ENCODE measurements at places on chromosomes 3 and 15.

GRCh38 chr3:13136426-13136825, 63.2 kb upstream of the IQSEC1 start:
- no peak for DNase-seq

DNA sequence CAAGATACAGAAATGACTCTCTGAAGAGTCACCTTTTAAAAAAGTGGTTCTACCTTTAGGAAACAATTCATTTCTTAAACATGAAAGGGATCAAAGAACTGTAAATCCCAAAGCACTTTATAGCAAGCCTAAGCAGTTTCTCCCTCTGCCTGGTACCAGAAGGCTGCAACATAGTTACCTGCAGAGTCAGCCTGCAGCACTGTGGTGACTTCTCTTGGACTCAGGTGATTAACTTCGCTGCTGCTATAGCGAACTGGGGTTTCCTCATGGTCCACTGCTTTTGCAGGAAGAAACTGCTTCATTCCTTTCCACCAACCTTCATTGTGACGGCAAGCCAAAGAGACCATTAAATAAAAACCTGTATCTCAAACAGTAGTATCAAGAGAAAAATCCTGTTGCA, 37.3 kb downstream of the ST3GAL6 start:
- DNase-seq = no peak

DNA sequence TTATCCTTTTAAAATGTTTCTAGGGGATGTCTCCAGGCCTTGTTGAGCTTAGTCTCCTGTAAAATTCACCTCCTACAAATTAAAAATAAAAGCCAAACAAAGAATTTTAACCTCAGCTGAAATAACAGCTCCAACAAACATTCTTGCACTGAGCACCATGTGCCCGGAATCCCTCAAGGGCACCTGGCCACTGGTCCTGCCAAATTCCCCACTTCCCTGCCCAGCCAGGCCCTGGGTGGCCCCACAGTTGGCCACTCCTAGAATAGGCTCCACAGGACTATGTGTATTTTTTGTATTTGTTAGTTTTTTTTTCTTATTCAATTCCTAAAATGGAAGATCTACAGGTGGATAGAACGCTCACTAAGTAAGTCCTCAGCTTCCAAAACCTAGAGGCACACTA, 33.1 kb upstream of the PLA2G4E start:
- no peak for DNase-seq

GRCh38 chr15:44058126-44058525, 136.9 kb downstream of the FRMD5 start:
- no peak for DNase-seq

DNA sequence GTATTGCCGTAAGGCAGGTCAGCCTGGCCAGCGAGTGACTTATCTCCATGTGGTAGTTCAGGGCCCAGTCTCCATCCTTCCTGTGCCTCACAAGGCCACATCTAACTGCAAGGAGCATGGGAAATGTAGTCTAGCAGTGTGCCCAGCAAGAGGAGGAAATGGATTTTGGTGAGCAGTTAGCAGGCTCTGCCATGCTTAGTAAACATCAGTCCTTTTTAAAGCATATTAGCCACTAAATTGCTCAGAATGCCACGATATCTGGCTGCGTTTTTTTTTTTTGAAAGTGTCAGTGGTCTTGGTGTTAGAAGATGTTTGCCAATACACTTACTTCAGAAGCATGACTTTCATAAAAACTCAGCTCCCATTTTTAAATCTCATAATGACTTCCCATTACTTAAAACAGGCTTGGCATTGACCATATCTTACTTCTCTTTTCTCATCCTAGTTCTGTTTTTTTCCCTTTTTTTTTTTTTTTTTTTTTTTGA, 470.2 kb upstream of the TPRG1 start:
- DNase-seq = no peak

DNA sequence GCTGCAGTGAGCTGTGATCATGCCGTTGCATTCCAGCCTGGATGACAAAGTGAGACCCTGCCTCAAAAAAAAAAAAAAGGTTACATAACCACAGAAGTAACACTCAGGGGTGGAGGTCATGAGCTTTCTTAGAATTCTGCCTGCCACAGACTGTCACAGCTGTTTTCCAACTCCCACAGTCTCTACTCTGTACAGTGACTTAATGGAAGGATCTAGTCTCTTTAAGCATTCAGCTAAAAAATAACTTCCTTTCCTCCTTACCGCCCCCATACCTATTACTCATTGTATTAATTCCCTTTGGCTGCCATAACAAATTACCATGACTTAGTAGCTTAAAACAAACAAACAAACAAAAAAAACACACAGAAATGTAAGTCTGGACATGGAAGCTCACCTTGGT, 99.6 kb upstream of the UBE2E1 start:
- DNase-seq = no peak

GRCh38 chr3:80391573-80391972, 623.8 kb upstream of the ROBO1 start:
- no peak for DNase-seq

- DNase-seq = no peak
Measured at GRCh38 chr3:104514371-104514770, 852.3 kb upstream of the ALCAM start.

GRCh38 chr3:42979044-42979972, at the start of gene GASK1A:
Gene GASK1A, plus strand, starts transcription at chr3:42979311. Its CDS starts 332 bp downstream, at chr3:42979643.
- no peak for DNase-seq
